ENCODE measurements at places on chromosomes 3 and 15.
A peak's percentile ranks its signal among the peaks of the same experiment; 100 is the strongest.

DNA sequence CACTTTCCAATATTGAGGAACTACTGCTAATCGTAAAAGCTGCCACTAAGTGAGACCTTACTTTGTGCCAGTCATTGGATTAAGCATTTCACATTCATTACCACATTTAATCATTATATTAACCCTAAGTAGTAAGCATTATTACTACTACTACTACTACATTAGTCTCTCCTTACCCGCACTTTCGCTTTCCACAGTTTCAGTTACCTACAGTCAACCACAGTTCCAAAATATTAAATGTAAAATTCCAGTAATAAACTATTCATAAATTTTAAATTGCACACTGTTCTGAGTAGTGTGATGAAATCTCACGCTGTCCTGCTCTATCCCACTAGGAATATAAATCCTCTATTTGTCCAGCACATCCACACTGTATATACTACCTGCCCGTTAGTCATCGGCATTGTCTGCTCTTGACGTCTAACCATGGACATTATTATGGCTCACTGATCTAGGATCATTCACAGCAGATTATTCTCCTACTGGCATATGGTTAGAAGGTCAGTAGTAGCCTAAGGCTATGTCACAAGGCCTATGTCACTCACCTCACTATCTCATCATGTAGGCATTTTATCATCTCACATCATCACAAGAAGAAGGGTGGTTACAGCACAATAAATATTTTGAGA, 121.1 kb downstream of the GSK3B start:
- no peak for DNase-seq

DNA sequence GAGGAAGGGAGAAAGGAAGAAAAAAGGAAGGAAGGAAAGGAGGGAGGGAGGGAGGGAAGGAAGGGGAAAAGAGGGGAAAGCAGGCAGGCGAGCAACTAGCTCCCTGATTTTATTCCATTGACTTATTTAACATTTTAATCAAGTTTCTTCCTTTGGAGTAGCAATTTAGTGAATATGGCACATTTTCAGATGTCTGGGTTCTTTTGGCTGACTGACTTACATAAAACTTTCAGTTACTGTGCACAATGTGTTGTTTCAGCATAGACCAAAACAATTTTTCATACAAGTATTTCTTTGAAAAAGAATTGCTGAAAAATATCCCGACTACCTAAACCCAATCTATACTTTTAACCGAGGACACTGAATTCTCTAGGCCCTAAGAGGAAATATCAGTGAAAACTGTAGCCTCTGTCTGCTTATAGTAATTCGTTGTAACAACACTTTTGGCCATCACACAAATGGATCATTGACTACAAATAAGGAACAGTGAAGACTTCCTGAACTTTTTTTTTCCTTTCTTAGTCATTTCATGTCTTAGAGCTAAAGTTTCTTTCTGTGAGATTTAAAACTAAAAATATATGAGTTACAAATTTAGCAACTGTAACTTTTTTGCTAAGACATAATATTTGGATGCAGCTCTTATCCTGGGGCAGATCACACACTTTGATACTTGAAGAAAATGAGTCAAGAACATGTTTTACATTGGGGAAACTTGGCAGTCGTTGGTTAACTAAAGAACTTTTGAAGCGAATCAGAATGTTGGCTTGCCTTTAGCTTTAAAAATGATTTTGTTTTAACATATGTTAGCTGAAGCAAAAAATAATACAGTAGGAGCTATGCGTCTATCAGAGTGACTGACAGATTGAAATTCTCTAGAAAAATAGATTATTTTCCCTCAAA, 79.6 kb downstream of the SOX2 start:
- DNase-seq, result peak; percentile 21

DNA sequence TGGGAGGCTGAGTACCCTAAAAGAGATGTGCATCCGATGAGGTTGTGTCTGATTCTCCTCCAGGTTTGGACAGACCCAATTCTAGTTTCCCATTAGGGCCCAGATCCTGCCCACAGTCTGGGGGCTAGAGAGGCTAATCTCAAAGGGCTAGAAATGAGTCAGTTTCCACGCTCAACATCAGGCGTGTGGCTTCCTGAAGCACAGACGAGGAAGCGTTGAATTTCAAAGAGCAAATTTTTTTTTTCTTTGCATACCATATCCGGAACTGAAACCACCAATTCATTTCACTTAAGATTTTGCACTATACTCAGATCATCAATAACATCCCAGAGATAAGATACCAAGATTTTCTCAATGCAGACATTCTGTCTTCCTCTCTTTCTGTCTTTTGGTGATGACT, 173.8 kb upstream of the BCL6 start:
- no peak for DNase-seq

- no peak for DNase-seq
Observed at GRCh38 chr3:27049792-27050191, 319.4 kb downstream of the NEK10 start.

GRCh38 chr3:101861789-101862415, 12.6 kb downstream of the NFKBIZ start:
- DNase-seq, result no peak

DNA sequence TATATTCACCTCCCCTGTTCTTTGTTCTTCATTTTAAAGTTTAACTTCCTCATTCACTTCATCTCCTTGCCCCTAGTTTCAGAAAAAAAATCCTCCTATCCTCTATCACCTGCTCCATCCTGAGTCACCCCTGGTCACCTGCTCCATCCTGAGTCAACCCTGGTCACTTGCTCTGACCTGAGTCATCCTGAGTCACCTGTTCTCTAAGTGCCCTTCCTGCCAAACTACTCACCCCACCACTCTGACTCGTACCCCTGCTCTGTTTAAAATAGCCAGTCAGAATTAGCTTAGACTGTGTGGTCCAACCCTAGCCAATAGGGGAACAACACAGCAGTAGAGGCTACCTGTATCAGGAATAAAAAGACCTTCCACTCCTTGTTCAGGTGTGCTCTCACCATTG, 716.9 kb downstream of the ZBBX start:
- no peak for DNase-seq

DNA sequence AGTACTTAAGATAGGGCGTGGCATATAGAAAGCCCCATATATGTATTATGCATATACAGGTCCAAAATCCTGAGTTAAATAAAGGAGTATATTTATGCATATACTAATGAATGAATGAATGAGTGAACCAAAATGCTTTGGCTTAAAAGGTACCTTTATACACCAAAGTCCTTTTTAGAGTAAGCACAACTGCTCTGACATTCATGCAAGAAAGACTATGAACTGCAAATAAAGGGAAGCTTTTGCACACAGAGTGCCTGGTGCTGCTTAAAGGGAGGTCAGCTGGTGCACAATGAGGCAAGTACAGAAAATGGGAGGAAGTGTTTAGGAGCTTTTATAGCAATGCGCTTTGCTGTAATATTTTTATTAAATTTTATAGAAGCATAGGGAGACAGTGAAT, 214.0 kb downstream of the KLF13 start:
- no peak for DNase-seq

DNA sequence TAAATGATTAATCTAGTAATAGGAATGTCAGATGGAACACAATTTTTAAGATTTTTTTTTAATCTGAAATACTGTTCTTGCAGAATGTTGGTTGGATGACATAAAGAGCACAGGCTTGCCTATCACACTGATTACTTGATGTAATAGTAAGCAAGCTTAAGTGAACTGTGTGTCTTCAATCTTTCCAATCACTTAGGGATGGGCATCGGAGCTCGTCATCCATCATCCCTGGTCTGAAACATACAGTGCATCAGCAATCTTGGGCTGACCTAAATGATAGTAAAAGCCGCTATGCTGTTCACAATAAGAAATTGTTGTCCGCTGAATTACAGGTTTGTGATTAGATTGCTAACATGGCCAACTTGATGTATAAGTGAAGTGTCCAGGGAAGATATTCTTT, 195.8 kb downstream of the WDR72 start:
- DNase-seq, result no peak

- no peak for DNase-seq
Observed at GRCh38 chr15:53351373-53351772, 408.1 kb downstream of the WDR72 start.

- DNase-seq, result no peak
Observed at GRCh38 chr15:40316931-40317330, 6.6 kb upstream of the INAFM2 start.

DNA sequence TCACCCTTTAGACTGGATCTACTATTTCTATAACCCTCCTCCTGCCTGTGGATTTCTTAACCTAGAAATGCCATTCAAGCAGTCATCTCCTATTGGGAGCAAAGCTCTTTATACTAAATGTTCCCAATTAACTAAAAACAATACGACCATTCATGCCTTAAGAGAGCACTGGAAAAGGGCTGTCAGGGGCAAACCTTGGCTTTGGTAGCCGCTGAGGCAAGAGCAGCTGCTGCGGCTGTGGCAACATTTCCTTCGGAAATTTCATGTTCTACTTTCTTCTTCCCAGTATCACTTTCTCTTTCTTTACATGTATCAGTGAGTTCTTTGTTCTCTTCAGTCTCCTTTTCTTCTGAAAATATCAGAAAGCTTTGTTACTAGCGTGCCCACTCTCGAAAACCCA, 56.3 kb upstream of the CSPG5 start:
- DNase-seq, result no peak

GRCh38 chr3:70748593-70748992, 436.2 kb upstream of the MDFIC2 start:
- DNase-seq, result no peak

GRCh38 chr3:32359766-32360492, 31.7 kb upstream of the CMTM7 start:
- no peak for DNase-seq

DNA sequence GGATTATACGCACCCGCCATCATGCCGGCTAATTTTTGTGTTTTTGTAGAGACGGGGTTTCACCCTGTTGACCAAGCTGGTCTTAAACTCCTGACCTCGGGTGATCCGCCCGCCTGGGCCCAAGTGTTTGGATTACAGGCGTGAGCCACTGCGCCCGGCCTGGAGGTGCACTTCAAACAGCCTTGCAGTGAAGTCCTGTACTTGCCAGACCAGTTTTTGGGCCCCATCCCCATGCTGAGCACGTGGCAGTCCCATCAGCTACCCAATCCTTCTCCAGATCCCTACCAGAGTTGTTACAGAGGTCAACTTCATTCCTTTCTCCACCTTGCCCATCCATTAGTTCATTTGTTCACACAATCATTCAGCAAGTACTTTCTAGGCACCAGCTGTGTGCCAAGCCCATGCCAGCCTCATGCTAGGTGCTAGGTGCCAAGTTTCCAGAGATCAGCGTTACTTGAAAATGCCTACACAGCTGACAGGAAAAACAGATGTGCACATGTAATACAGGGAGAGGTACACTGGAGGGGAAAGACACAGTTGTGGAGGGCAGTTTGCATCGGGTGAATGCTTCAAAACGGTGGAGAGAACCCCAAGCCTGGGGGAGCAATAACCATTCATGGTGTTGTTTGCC, 2.2 kb downstream of the DNAH1 start:
- DNase-seq, result no peak

GRCh38 chr3:181326637-181327223, 337.2 kb upstream of the DNAJC19 start:
- peak; percentile 18 for DNase-seq

- no peak for DNase-seq
Observed at GRCh38 chr3:3799173-3800079, at the start of gene LRRN1. Gene LRRN1 (plus strand): TSS chr3:3799431. CDS start chr3:3844642, 45,211 bp downstream.

DNA sequence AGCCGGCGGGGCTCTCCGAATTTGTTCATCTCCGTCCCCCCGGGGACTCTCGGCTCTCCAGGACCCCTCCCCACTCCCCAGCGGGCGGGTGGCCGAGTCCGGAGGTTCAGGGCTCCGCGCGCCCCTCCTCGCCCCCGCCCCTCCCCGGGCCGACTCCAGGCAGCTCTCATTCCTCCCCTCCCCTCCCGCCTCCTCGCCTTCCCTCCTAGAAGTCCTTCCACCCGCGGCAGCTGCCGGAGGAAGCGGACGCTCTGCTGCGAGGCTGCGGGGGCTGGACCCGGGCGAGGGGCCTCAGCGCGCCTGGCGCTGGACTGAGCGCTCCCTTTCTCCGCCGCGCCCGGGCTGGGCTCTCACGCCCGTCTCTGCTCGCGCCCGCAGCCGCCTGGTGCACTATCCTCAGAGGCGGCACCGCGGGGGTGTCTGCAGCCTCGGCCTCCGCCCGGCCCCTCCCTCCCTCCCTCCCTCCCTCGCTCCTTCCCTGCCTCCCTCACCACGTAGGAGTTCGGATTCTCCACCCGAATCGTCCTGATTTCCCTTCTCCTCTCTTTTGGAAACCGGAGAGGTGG, at the start of gene ROBO2:
ROBO2 (plus strand) TSS at position 494 of the 566 bp plus-strand sequence. CDS start 687 bp downstream, outside the sequence.
- DNase-seq, result peak; percentile 33

DNA sequence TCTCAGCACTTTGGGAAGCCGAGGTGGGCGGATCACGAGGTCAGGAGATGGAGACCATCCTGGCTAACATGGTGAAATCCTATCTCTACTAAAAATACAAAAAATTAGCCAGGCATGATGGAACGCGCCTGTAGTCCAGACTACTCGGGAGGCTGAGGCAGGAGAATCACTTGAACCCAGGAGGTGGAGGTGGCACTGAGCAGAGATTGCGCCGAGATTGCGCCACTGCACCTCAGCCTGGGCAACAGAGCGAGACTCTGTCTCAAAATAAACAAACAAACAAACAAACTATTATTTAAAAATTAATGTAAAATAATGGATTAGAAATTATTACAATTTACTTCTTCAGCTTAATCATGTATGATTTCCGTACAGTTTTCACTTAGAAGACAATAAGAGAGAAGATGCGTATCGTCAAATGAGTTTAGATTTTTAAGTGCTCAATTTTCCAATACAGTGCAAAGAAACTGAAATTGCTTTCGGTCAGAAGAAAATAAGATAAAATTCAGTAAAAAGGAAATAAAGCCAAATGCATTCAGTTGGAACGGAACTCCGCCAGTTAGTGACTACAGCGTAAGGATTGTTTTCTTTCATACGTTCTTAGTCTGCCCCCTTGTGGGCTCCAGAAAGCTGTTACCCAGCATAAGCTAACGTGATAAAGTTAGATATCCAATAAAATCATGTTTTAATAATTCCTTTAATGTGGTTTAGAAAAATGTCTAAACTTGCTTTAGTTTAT, 24.8 kb downstream of the AADAC start:
- peak; percentile 86 for DNase-seq

DNA sequence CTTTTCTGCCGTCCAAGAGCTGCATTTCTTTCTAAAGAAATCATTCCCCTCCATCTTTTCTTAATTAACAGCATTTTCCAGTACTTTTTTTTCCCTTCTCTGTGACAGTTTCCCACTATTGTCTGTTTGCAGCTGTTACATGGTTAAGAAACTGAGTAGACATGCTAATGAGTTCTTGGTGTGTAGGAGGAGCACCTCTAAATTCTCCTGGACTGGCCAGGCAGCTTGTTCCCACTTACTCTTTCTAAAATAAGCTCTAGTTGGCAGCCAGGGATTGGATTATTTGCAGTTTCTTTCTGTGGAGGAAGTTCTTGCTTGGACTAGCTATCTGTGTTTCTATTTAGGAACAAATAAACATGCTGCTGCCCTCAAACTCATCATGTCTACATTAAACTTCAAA, 235.1 kb upstream of the GAP43 start:
- peak; percentile 57 for DNase-seq

- DNase-seq, result no peak
Observed at GRCh38 chr15:50044904-50045303, 74.1 kb downstream of the ATP8B4 start.

- no peak for DNase-seq
Observed at GRCh38 chr3:66922058-66922457, 76.0 kb upstream of the KBTBD8 start.

Measured in fibroblast of skin of abdomen (primary cell).